ENCODE measurements at places on chromosomes 12 and 14.

DNA sequence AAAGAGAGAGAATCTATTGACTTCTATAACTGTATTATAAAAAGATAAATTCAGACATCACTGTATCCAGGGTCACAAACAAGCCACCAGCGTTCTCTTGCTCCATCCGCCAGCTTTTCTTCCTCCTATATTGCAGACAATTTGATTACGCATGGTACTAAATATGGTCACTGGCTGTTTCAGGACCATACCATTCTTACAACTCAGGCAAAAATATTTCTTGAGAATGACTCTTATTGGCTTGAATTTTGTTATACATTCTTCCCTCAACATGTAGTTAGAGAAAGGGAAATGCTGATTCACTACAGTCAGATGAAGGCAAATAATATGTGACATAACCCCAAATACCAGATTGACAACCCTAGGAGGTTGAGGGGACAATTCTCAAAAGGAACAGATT, 101.3 kb downstream of the SLC6A15 start:
- DNase-seq: no peak

DNA sequence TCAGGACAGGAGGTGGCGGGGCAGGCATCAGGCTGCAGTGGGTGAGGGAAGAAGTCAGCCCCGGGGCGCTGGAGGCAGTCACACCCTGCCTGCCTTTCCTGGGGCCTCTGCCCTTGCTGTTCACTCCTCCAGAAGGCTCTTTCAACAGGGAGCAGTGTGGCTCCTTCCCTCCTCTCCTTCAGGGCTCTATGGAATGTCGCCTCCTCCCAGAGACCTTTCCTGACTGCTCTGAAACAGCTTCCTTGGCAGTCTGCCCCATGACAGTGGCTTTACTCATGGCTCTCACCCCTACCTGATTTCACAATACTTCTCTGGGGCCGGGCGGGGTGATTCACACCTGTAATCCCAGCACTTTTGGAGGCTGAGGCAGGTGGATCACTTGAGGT, 7.1 kb downstream of the RHOF start:
- no peak for DNase-seq

DNA sequence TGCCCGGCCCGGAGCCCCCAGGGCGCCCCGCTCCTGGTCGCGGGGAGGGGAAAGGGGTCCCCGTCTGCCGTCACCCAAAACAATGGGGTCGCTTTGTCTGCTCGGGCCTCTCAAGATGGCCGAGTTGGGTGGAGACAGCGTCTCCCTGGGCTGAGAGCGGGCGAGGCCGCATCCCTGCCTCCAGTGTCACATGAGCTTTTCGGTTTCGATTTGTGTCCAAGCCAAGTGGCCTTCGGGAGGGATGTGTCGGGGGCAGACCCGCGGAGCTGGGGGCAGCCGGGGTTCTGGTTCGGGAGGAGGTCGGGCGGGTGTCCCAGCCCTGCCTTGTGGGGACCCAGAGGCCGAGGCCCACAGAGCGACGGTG, 790 bp downstream of the DYNC1H1 start:
- DNase-seq: no peak

- DNase-seq: no peak
Observed at GRCh38 chr14:63874223-63874622, 21.4 kb downstream of the SYNE2 start.

DNA sequence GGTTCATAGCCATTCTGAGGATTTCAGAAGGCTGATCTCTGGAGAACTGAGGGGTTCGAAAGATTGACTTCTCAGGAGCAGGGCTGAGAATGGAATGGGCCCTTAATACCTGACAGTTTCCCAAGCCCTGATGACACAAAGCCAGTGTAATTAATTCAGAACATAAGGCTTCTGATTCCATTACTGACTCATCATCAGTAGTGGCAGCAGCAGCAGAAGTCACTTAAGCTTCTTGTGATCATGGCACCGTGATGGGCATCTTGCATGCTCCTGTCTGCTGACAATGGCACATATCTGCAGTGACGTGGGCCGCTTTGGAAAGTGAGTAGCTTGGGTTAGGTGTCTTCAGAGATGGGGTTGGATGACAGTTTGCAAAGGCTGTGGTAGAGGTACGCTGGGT, 38.2 kb upstream of the GSG1 start:
- DNase-seq: no peak

DNA sequence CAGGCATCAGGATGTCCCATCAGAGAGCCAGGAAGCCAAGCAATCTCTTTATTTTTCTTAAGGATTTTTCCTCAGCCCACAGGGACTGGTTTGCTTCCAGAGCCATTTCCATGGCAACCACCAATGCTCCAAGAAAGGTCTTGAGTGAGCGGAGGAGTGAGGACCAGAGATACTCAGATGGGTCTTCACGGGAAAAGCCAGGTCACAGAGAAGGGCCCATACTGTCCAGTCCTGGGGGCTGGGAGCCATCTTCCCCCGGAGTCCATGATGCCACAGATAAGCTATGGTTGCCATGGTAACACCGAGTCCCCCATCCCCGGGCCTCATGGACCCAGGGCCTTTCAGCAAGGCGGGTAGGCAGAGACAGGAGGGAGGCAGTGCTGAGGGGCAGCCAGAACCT, 28.6 kb downstream of the CMKLR1 start:
- no peak for DNase-seq

- DNase-seq: no peak
Observed at GRCh38 chr12:49091056-49091835, 3.4 kb downstream of the DHH start.

DNA sequence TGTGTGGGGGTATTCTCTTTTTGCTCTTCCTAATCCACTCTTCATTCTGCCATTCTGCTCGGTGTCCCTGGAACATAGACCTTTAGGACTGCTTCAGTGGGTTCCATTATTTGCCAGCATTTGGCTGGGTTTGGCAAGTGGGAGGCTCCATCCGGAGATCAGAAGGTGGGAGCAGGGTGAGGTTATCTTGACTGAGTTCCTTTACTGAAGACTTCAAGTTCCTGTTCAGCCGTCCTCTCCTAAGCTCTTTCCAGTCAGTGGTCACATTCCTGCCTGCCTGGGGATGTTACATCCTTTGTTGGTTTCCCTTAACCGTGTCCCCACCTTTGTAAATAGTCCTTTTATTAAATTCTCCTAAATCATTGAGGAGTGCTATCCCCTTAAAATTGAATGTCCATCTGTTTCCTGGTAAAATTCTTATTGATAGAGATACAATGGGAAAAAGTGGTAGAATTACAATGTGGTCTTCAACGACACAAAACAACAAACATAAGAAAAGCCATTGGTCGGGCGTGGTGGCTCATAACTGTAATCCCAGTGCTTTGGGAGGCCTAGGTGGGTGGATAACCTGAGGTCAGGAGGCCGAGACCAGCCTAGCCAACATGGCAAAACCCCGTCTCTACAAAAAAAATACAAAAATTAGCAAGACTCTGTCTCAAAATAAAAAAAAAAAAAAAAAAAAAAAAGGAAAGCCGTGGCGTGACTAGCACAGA, 5.0 kb upstream of the MIA2 start:
- DNase-seq: no peak

- DNase-seq: no peak
Observed at GRCh38 chr12:14362352-14362751, 3.1 kb upstream of the ATF7IP start.

DNA sequence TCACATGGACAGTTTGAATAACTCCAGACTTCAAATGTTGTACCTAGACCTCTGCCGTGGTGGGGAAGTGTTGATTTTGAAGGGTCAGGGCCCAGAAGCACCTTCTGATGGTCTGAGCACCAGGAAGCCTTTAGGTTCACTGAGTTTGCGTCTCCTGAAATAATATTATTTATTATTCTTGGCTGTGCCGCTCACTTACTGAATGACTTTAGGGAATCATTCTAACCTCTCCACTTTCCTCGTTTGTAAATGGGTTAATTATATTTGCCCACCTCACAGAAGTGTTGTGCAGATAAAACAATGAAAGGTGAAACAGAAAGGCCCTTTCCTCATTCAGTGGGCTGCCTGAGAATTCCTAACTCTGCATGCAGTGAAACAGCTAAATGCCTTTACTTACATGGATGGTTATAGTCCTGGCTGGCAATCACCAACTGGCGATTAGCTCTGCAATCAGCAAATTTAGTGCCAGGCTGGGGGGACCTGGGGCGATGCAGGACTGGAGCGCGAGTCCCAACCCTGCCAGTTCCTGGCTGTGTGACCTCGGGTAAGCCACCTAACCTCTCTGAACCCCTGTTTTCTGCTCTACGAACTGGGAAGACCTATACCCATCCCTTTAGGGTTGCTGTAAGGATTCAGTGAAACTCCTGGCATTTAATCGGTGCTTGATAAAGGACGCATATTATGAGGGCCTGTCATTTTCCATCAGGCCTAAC, 57.5 kb downstream of the MAP1LC3B2 start:
- no peak for DNase-seq

- DNase-seq: no peak
Observed at GRCh38 chr12:99911081-99911480, 73.7 kb downstream of the ANKS1B start.

GRCh38 chr12:1819571-1819970, 794 bp upstream of the LRTM2 start:
- DNase-seq: no peak

GRCh38 chr12:131941116-131941986, 8.4 kb upstream of the EP400 start:
- DNase-seq: no peak

- no peak for DNase-seq
Observed at GRCh38 chr12:102833687-102834441, 83.2 kb downstream of the PAH start.

GRCh38 chr12:107318806-107319532, 225.6 kb upstream of the CRY1 start:
- DNase-seq: no peak

DNA sequence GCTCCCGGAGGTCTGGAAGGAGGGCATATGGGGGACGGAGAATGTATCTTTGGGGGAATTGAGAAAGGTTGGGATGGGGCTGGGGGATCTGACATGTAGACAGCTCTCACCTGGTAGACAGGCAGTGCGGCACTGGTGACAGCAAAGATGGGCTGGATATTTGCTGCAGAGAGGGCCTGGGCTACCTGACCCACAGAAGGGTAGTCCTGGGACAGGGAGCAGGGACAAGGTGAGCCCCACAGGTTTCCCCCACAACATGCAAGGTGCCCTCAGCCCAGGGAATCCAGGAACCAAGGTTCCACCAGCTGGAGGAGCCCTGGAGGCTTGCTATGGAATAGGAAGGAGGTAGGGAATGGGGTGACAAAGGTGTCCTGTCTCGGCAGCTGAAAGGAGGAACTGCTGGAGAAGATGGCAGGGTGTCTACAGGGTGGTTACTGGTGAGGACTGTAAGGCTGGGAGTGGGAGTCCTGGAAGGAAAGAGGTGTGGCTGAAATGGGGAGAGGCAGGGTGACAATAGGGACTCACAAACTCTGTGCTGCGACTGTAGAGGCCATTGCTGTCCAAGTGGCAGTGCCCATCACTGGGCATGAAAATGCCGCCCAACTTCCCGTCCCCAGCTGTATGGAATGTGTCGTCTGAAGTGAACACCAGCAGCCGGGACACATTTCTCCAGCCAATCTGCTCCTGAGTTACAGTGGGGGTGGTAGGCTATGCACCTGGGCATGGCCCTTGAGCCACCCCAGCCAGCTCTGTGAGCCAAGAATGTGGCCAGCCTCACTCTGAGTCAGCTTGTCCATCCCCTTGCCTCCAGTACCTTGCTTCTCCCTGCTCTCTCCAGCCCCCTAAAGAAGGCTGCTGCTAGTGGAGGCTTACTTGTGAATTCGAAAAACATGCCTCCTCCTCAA, 11.3 kb downstream of the ITGB7 start:
- no peak for DNase-seq

DNA sequence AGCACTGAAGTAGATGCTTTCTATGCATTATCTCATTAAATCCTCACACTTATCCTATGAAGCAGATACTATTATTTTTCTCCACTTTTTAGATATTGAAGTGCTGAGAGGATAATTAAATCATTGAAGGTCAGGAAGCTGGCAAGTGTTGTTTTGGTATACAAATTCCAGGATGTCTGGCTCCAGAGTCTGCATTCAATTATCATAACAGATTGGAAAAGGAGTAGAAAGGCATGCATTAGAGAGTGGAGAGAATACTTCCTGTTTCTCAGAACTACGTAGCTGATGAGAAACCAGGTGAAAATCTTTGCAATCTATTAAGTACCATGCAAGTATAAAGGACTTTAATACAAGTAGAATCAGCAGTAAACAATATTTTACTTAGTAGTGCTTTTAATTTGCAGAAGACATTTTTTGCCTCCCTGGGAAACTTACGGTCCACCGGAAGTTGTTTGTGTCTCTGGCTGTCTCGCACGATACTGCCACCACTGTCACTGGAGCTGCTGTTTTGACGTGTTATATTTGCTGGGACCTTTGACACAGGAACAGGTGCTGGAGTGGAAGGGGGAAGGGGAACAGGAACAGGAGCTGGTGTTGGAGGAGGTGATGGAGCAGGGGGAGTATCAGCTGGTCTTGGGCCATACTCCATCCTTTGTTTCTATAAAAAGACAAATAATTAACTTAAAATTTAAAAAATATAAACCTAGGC, 158.0 kb downstream of the EPS8 start:
- no peak for DNase-seq

GRCh38 chr14:64681796-64682710, 22.2 kb upstream of the PLEKHG3 start:
- DNase-seq: no peak

DNA sequence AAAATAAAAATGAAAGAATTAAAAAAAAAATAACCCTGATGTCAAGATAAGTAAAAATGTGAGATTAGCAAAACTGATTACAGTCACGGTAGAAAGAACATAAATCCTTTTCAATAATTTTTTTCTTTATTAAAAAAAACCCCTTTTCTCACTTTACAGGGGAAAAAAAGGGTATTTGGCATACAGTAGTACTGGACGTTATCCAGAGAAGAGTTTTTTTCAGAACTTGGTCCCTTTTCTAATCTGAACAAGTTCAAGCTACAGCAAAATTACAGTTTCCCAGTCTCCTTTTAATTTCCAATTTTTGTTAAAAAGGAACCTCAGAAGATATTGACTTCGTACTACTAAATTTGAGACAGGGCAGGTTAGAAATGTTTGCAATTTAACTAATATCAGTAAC, 134.7 kb upstream of the DCN start:
- DNase-seq: no peak

- no peak for DNase-seq
Observed at GRCh38 chr14:42911642-42912041, 1305.0 kb downstream of the LRFN5 start.

DNA sequence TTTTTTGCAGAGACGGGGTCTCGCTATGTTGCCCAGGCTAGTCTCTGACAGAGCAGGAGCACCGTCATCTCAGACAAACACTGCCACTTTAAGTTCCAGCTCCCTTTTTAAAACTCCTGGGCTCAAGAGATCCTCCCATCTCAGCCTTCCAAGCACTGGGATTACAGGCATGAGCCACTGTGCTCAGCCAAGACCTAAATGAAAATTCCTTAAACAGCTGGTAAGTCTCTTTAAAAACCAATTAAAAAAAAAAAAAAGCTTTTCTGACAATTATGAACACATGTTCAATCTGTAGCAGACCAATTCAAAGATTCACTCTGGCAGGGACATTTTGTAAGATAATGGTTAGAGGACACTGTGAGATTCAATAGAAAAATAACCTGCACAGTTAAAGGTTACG, 77.8 kb downstream of the HECTD4 start:
- no peak for DNase-seq

- DNase-seq: no peak
Observed at GRCh38 chr14:100305324-100306100, 732 bp downstream of the SLC25A29 start.

GRCh38 chr12:103401421-103401820, 94.3 kb downstream of the C12orf42 start:
- no peak for DNase-seq

All from NCI-H1417 treated with DMSO at 0.1 percent for 48 hours (cell line).